Hematopoietic multipotent progenitor cell treated with erythropoietin and hydrocortisone succinate and interleukin-3 and kit ligand, for 15 days (in vitro differentiated cells): ENCODE measurements at places on chromosomes 7 and 10.

DNA sequence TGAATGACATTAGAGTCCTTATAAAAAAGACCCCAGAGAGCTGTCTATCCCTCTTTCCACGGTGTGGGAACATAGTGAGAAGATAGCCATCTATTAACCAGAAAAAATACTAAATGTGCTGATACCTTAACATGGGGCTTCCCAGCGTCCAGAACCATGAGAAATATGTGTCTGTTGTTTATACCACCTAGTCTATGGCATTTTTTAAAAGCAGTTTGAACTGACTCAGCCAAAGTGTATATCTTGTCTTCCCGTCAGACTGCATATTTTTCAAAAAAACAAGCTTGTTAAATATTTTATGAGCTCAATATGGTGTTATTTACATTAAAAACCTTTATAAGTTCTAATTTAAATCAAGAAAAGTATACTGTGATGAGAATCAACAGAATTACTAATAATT, 255.3 kb downstream of the HGF start:
- no peak for DNase-seq

DNA sequence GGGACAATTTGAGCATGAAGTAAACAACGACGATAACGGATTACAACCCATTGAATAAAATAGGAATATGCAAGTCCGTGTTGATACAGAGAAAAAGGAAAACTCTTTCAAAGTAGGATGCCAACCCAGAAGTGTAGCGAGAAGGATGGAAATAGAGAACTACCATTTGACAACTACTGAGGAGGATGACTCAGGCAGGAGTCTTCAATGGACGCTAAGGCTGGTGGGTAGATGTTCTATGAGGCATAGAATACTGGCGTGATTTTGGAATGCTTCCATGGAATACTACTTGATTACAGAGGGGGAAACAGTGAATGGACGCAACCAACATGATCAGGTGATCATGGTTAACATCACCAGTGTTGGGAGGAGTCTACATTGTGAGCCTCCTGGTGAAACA, 828 bp upstream of the CFAP70 start:
- no peak for DNase-seq

- DNase-seq: no peak
Measured at GRCh38 chr7:93737953-93738352, 152.6 kb downstream of the TFPI2 start.

- DNase-seq: no peak
Measured at GRCh38 chr10:12833451-12833850, 168.1 kb downstream of the CCDC3 start.

DNA sequence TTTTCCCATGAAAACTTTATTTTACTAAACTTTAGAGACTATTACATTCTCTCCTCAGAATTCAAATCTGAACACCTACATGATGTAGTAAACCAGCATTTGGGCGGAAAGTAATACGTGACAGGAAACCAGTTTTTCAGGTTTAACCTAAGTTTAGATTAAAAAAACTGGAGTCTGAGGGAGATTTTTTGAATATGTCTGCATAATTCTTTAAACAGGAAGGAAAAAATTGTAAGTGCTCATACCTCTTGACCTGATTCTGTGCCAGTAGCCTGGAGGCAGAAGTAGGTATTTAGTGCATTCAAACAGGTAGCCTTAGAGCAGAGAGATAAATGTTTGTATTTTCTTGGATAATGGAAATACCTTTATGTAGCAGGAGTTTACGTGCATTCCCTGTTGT, 224.3 kb downstream of the MDFIC start:
- no peak for DNase-seq

DNA sequence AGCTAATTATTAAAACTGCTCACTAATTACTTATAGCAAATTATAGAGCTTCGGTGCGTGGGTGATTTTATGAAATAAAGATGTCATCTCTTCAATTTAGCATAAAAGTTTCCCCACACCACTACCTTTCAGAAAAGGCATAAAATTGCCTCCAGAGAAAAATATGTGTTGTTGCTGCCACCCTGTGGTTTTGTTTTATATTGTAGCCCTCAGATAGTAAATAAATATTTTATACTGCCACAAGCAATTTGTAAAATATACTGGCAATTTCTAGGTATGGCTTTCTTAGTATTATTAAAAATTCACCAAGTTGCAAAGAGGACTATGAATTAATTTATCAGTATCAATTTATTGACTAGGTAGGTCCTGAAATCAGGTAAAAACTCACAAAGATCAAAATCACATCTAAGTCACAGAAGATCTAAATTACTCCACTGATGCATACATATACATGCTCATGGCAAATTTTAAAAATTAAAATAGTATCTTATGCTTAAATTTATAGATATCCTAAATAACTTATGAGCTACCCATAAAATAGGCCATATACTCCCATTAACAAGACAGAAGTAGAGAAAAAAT, 26.5 kb downstream of the ASNS start:
- DNase-seq: no peak

DNA sequence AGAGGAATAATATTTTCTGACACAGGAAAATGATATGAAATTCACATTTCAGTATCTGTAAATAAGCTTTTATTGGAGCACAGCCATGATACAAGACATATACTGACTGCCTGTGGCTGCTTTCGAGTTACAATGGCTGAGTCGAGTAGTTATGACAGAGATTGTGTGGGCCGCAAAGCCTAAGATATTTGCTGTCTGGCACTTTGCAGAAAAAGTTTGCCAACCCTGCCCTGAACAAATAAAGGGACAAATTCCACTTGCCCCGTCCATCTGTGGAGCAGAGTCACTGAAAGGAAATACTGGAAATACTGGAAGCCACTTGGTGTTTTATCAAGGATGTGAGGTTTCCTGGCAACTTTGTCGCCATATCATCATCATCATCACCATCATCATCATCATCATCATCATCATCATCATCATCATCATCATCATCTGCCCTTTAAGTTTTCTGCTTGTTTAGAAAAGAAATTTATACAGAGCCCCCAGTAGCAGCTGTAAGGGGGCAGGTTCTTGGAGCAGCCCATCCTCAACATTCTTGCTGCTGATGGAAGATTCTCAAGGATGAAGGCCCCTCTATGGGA, 85.8 kb downstream of the TCF7L2 start:
- no peak for DNase-seq

DNA sequence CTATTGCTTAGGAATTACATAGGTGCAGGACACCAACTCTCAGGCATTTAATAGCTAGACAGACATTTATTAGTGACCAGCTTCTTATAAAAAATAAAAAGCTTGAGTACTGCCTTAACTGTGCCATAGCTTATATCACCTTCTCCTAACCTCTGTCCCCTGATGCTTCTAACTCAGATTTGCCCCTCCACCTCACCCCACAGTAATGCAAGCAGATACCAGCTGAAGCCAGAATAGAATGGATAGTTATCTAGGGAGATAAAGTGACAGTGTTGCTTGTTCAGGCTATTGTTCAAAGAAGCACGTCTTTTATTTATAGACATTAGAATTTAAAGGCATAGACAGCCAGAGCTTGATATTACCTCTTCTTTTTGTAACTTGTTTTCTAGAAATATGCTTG, 99.6 kb upstream of the GLCCI1 start:
- DNase-seq: no peak

DNA sequence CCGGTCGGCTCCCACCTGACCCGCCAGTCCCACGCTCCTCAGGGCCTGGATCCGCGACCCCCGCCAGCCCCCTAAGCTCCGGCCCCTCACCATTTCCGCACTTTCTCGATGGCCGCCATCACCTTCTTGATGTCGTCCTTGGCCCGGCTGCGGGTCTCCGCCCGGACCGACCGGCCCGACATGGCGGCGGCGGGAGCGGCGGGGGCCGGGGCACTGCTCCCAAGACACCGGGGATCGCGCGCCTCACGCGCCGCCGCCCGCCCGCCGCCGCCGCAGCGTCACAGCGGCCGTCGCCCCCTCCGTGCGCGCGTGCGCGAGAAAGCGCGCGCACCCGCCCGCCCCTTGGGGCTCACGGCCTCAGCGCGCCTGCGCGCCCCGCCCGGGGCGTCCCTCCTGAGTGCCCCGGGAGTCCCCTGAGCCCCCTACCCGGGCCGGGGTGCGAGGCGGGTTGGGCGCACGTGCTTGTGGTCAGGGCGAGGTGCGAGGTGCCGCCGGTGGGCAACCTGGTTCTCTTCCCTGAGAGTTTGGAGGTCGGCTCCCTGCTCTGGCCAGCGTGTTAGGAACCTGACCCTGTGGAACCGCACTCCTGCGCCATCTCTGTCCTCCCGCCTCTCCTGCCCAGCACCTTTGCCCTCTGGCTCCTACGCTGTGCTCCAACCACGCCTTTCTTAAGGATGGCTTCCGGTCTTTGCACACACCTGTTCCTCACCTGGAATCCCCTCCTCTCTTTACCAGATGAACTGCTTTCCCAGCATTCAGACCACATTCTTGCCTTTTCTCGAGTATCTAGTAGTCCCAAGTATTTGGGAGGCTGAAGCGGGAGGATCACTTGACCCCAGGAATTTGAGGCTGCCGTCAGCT, at the start of gene BCL7B:
BCL7B (minus strand) TSS at position 294 of the 861 bp plus-strand sequence; CDS start at position 182, 112 bp downstream.
- DNase-seq: peak; percentile 72

- DNase-seq: no peak
Measured at GRCh38 chr10:6928586-6928985, 348.5 kb upstream of the PRKCQ start.

- no peak for DNase-seq
Measured at GRCh38 chr10:31836569-31837406, 91.8 kb downstream of the ARHGAP12 start.

DNA sequence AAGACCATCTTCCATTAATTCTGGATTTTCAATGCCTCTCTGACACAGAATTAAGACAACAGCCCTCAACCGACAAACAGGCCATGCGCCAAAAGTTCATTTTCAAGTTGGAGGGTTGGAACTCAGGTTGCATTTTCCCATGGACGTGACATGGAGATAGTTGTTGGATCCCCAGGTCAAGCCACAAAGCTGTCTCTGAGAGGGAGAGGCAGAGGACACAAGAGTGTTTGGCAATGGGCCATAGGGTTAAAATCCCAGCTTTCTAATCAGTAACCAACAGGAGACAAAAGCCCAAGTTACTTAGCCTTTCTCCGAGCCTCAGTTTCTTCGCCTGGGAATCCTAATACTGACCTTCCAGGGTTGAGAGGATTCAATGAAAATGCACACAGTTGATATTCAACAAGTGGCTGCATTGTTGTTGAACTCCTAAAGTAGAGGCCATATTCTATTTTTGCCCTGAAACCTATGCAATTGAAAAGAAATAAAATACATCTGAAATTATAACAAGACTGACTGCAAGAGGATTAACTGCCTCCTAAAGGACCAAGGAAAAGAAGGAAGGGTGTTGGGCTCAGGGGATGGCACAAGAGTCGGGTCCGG, 44.3 kb downstream of the SORBS1 start:
- no peak for DNase-seq
